Fibroblast of lung (primary cell): ENCODE measurements at places on chromosomes 3 and 15. TPM values are rescaled to one million over a fixed set of nuclear protein-coding genes. Genes with fewer than 3 reads are reported as not detected.

NR1I2 gene
- total RNA-seq: under 0.01 TPM in 1 of 2 replicates, not detected in the other

CCDC9B gene
- 14.4 and 38.0 TPM in 2 replicates for total RNA-seq

GRCh38 chr15:33959844-33960548 is 8.3 kb upstream of the CHRM5 start:
- no peaks in the 10 kb centered on the region for H3K36me3 ChIP-seq
- DNase-seq: no peak
- no peak overlapping the region for H3K27ac ChIP-seq
- no peak overlapping the region for H3K4me3 ChIP-seq

GRCh38 chr3:190644766-190645165 is 130.9 kb downstream of the IL1RAP start:
- no peak overlapping the region for H3K4me3 ChIP-seq
- no peaks in the 10 kb centered on the region for H3K4me1 ChIP-seq
- no peaks in the 10 kb centered on the region for H3K36me3 ChIP-seq
- H3K27ac ChIP-seq: no peak overlapping the region
- peak; percentile 5 for DNase-seq

DNA sequence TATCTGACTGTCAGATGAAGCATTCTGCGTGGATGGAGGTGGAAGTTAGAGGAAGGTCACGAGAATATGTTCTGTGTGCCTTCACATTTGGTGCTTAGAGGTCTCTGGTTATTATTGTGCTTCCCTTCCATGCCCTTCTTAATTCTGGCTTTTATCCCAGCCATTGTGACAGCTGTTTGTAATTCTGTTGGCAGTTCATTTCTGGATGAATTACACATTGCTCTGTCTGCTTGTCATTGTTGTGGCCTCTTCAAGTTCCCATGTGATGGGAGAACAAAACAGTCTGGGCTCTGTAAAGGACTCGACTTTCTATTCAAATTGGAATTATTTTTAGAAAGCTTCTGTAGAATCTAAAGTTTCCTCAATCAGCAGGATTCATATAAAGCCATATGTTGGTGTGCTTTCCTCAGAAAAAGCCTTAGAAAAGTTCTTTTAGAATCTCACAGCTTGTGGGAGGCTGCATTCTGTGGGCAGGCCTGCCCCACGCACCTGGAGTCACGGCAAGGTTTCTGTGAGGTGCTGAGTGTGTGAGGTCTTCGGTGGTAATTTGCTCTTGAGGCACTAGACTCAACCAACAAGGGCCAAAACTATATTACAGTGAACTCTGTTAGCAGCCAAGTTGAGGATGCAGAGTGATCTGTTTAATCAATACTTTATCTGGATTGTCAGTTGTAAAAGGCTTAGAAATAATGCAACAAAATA is 397.4 kb upstream of the AZI2 start:
- DNase-seq: peak; percentile 2
- no peaks in the 10 kb centered on the region for H3K27me3 ChIP-seq
- no peaks in the 10 kb centered on the region for H3K4me1 ChIP-seq
- no peaks in the 10 kb centered on the region for H3K36me3 ChIP-seq
- no peak overlapping the region for H3K4me3 ChIP-seq
- no peak overlapping the region for H3K27ac ChIP-seq
